Stimulated activated CD4-positive, alpha-beta T cell treated with anti-CD3 and anti-CD28 coated beads, Interleukin-12 subunit alpha, Interleukin-12 subunit beta, amount 100 ng/mL, for 24 hours (primary cell): ENCODE measurements at places on chromosomes 3 and 15.

- no peak for DNase-seq
Observed at GRCh38 chr15:70870051-70870450, 16.1 kb upstream of the LARP6 start.

DNA sequence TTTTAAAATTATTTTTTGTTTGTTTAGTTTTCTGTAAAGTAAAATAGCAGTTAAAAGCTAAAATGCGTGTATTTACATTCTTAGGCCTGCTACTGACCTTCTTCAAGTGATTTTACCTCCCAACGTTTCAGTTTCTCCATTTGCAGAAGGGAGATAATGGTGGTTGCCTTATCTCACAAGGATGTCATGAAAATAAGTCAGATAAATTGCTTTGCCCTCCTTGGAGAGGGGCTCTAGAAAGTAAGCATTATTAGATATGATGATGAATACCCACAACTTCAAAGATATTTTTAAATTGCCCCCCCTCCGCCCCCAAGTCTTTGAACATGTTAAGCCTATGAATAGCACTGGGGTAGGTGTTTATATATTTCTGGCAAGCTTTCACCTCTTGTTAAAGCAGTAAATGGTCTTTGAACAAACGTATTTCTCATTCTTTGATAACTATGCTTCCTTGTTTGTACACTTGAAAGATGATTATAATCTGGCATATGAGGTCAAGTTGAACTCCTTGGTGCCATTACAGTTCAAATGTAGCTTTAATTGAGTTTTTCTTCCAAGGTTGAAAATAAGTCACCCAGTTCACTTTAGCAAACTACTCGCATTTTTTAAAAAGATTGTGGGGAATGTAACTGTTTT is 6.4 kb downstream of the TERC start:
- no peak for DNase-seq

GRCh38 chr15:59689626-59690236 is 611 bp upstream of the BNIP2 start:
- DNase-seq = peak; percentile 51

DNA sequence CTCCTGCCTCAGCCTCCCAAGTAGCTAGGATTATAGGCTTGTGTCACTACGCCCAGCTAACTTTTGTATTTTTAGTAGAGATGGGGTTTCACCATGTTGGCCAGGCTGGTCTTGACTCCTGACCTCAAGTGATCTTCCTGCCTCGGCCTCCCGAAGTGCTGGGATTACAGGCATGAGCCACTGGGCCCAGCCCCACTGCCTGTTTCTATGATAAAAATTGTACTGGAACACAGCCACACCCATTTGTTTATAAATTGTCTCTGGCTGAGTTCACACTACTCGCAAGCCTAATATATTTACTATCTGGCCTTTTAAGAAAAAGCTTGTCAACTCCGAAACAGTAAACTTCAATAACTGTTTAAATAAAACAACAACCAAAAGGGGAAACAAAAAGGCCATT is 309.4 kb upstream of the WNT5A start:
- DNase-seq = no peak
